ENCODE measurements at places on chromosomes 16 and 17.
A peak's percentile ranks its signal among the peaks of the same experiment; 100 is the strongest.

DNA sequence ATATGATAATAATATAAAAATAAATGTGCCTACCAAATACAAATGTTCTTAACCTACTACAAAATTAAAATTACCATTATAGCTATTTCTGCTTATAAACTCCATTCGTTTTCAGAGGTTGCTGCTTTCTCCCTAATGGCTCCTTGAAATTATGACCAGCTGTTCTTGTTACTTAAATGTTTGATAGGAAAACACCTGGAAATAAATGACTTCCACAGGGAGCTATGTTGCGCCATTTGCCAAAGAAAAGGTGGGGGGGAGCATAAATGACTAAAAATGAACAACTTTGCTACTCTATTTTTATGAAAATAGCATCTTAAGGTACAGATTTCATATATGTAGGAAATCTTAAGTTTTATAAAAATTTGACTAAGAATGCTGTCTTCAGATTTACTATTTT is 157.5 kb upstream of the MON1B start:
- DNase-seq, result no peak

DNA sequence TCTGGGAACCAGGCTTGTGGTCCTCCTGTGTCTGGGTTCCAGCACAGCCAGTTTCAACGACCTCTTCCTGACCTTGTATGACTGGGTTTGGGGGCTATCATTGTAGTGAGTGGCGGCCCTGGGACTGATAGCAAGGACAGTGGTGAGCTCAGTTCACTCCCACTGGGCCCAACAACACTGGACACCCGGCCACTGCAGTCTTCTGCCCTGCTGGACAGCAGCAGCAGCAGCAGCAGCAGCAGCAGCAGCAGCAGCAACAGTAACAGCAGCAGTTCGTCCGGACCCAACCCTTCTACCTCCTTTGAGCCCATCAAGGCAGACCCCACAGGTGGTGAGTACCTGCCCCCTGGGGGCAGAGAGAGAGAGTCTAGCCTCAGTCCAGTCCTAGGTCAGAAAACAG is 3.3 kb upstream of the ELMO3 start:
- no peak for DNase-seq

- DNase-seq, result no peak
Measured at GRCh38 chr16:87474566-87474996, 18.2 kb downstream of the ZCCHC14 start.

GRCh38 chr16:76882105-76882504 is 308.9 kb upstream of the MON1B start:
- no peak for DNase-seq

- DNase-seq, result peak; percentile 27
Measured at GRCh38 chr17:62692721-62693431, 65.4 kb downstream of the MRC2 start.

DNA sequence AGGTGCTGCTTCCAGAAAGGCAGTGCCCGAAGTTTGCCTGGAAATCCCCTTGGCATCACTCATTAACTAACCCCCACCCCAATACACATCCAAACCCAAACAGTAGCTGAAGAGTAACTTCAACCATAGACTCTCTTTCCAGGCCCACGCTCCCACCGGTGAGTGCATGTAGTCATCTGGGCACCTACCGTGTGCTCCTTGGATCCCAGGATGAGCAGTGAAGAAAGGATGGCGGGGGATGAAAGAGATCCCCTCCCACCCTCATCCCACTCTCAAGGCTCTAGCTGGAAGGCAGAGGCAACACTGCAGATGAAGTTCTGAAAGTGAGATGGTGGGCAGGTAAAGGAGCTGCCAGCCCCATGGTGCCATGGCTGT is 305.0 kb downstream of the SOX9 start:
- DNase-seq, result no peak

DNA sequence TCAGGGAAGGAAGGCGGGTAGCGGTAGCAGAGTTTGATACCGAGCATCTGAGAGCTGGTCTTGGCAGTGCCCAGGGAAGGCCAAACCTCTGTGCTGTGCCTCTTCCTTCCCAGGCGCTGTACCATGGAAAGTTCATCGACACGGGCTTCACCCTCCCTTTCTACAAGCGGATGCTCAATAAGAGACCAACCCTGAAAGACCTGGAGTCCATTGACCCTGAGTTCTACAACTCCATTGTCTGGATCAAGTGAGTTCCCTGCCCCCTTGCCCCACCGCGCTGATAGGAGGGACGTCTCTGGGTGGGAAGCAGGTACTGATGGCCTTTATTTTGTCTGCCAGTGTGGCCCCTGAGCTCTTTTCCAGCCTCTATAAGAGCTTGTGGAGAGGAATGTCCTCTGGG is 15.4 kb upstream of the CLEC18A start:
- no peak for DNase-seq

- DNase-seq, result no peak
Measured at GRCh38 chr16:3816326-3816725, 64.2 kb downstream of the CREBBP start.

DNA sequence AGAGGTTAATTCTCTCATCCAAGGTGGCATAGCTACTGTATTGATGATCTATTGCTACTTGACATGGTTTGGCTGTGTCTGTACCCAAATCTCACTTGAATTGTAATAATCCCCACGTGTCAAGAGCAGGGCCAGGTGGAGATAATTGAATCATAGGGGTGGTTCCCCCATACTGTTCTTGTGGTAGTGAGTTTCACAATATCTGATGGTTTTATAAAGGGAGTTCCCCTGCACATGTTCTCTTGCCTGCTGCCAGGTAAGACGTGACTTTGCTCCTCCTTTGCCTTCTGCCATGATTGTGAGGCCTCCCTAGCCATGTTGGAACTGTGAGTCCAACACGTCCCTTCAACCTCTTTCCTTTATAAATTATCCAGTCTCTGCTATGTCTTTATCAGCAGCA is 22.9 kb upstream of the CPPED1 start:
- DNase-seq, result peak; percentile 49

- no peak for DNase-seq
Measured at GRCh38 chr17:68612923-68613292, 11.7 kb upstream of the FAM20A start.

- no peak for DNase-seq
Measured at GRCh38 chr17:40813804-40814203, 8.6 kb downstream of the KRT10 start.

- DNase-seq, result no peak
Measured at GRCh38 chr16:24511792-24512191, 27.6 kb upstream of the RBBP6 start.

DNA sequence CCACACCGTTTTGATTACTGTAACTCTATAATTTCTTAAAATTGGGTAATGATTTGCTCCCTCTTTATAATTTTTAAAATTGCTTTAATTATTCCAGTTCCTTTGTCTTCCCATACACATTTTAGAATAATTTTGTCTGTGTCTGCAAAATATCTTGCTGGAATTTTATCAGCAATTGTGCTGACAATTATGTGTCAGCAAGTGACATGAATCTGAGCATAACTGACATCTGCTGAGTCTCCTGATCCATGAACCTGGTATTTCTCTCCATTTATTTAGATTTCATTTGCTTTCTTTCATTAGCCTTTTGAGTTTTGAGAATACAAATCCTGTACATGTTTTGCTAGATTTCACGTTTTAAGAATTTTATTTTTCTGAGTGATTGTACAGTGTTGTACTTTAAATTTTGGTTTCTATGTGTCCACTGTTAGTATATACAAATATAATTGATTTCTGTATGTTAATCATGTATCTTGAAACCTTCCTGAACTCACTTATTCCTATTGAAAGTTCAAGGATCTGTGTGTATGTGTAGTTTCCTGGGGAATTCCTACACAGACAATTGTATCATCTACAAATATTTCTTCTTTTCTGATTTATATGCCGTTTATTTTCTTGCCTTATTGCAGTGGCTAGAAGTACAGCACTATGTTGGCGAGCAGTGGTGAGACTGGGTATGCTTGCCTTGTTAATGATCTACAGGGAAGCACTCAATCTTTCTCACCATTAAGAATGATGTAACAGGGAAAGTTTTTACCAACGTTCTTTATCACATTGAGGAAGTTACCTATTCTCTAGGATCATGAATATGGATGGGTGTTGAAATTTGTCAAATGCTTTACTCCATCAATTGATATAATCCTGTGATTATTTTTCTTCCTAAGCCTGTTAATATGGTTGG is 45.2 kb downstream of the N4BP1 start:
- no peak for DNase-seq

DNA sequence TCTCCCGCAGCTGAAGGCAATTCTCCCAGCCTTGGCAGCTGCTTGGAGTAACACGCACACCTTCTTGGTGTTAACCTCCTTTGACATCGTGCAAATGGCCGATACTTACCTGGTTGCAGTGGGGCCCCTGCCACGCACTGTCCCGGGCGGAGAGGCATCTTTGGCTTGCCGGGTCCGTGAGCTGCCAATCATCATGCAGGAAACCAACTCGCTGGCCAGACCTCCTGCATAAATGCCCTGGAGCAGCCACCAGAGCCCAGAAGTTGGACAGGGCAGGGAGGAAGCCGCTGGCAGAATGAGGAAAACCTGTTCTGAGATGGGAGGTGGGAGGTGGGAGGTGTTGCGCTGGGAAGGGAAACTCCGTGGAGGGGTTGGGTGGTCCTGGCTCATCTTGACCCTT is 41.7 kb upstream of the CREBBP start:
- no peak for DNase-seq

DNA sequence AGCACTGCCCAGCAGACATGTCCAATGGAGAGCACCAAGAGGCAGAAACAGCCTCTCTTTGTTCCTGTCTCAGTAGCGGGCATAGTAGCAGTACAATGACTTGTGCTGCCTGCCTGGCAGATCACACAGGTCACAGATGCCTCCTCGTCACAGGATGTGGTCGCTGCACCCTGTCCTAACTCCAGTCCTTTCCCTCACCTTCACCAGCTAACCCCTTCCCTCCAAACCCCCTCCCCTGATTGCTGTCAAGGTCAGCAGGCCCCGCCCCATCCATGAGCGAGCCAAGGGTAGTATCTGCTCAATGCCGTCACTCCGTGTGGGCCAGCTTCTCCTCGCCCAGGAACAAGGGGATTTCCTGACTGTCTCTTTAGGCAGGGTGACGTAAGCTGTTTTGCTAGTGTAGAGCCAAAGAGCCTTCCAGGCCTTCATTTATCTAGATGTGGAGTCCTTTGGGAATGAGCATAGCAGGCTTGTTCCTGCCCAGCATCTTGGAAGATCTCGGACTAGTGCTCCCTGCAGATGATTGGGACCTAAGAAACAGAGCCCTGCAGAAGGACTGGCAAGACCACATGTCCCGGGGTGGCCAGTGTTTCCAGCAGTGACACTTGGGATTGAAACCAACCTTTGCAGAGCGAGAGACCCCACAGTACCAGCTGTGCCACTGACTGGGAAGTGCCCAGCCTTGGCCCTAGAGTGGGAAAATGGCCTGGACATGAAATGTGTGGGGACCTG is 75.9 kb upstream of the TNRC6C start:
- DNase-seq, result peak; percentile 94

- DNase-seq, result no peak
Measured at GRCh38 chr17:39229274-39229913, 3.6 kb upstream of the STAC2 start.

GRCh38 chr17:71709946-71710345 is 410.9 kb upstream of the SOX9 start:
- no peak for DNase-seq

DNA sequence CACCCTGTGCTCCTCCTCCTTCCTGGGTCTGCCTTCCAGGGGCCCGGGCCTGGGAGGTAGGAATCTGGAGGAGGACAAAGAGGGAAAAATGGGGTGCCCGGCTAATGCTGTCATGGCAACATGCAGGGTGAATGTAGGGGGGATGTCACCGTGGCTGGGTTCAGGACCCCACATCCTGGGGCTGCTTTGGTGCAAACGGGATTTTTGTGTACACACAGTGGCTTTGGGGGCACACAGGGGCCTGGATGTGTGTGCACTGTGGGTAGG is 37.0 kb upstream of the CDC42EP4 start:
- no peak for DNase-seq

- peak; percentile 4 for DNase-seq
Measured at GRCh38 chr17:77829843-77830799, 128.4 kb upstream of the TNRC6C start.

DNA sequence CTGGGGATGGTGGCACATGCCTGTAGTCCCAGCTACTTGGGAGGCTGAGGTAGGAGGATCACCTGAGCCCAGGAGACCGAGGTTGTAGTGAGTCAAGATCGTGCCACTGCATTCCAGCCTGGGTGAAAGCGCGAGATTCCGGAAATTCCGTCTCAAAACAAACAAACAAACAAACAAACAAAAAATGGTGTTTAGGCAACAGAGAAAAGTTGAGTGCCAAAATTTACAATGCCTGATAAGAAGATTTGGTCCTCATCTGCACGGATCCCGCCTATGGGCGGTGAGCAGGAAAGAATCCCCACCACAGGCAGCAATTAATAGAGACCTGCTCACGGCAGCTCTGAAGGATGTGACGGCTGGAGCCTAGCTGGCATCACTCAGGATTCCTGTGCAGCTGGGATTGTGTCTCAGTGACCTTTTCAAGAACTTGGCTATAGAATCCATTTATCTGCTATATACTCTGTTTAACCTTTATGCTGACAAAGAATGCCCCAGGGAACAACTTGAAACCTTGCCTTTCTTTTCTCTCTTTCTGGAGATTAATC is 14.0 kb upstream of the TEX2 start:
- DNase-seq, result no peak

DNA sequence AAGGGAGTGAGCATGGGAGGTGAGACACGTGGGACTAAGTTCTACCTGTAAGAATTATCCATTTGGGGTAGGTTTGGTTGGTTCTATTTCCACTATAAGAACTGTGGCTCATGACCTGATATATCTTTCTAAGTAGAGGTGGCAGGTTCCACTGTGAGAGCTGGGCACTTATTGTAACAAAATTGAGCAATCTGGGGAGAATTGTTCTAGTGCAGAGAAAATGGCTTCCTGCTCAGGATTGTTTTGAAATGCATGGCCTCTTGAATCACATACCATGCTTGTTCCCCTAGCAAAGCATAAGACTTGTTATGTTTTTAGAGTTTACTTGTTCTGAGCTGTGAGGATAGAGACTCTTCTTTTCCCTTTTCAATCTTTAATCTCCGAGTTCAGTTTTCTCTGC is 125.9 kb downstream of the MAP2K6 start:
- no peak for DNase-seq

- DNase-seq, result no peak
Measured at GRCh38 chr17:32259586-32259985, 6.0 kb upstream of the RHBDL3 start.

- DNase-seq, result peak; percentile 70
Measured at GRCh38 chr17:7060165-7060891, 16.4 kb upstream of the SLC16A11 start.

GRCh38 chr16:72015124-72015523 is 6.6 kb downstream of the DHODH start:
- DNase-seq, result no peak

DNA sequence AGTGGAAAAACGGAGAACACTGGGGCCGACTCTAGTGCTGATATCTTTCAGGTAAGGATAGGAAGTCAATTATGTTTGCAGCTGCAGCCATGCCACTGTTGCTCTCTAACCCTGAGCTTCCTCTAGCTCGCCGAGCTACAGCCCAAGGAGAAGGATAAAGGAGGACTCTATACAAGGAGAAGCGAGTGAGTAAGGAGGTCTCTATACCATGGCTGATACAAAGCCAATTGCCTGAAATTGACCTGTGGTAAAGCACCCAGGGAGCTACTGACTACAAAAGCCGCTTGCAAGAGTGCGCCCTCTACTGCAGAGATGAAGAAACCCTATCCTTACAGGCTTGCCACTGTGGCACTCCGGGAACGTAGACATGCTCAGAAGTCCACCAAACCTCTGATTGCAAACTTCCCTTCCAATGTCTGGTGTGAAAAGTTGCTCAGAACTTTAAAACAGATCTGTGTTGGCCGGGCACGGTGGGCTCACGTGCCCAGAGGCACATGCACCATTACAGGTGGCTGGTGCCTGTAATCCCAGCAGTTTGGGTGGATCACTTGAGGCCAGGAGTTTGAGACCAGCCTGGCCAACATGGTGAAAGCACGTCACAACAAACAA is 10.8 kb upstream of the SLC46A1 start:
- peak; percentile 76 for DNase-seq

- peak; percentile 96 for DNase-seq
Measured at GRCh38 chr17:42561897-42562387, at the start of gene COASY. Gene COASY (plus strand): TSS chr17:42562148. CDS start chr17:42562623, 475 bp downstream.

Data from activated naive CD4-positive, alpha-beta T cell treated with anti-CD3 and anti-CD28 coated beads for 36 hours (primary cell).